Fibroblast of mammary gland (primary cell): ENCODE measurements at places on chromosomes 6 and 20.

GRCh38 chr6:109393886-109394281, 11.6 kb upstream of the CD164 start:
- peak; percentile 33 for DNase-seq

DNA sequence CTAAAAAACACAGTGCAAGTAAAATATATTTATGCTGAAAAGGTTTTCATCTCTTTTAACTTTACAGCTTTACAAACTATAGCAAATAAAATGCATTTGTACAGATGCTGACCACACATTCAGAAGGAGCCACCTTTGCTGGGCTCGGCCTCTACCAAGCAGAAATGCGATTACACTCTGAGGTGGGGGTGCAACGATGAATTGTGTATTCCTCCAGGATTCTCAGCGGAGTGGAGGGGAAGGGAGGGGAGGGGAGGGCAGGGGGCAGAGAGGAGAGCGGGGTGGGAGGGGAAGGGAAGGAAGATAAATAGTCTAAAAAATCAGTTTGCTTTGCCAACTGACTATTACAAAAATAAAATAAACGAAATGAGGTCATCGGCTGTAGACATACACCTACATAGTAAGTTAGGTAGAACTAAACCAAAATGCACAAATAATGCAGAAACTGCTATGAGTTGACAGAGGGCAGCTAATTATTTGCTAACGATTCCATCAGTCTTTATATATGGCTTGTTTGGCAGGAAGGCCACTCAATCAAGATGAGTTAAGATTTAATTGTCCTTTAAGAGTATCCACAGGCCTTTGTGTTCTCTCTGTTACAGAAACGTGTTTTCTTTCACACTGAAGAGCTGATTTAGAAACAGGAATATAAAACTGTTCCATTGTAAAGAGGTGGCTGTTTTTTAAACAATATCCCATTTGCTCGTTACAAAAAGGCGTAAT, 90.1 kb downstream of the TAF4 start:
- DNase-seq = no peak

GRCh38 chr6:137496368-137496767, 2.2 kb upstream of the OLIG3 start:
- no peak for DNase-seq

DNA sequence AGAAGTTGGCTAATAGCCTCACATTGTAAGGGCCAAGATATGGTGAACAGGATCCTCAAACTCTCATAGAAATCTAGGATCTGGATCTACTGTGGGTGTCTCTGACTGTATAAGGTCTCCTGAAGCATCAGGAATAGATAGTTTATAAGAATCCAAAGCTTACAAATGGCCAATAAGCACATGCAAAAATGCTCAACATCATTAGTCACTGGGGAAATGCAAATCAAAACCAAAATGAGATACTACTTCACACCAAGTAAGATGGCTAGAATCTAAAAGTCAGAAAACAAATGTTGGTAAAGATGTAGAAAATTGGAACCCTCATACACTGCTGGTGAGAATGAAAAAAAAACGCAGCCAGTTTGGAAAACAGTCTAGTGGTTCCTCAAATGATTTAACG, 14.3 kb upstream of the RNF182 start:
- DNase-seq = no peak

- no peak for DNase-seq
Observed at GRCh38 chr6:9405825-9406224, 970.5 kb upstream of the SLC35B3 start.
